Stimulated activated CD4-positive, alpha-beta T cell treated with anti-CD3 and anti-CD28 coated beads, Interleukin-2, amount 100 ng/mL, for 48 hours (primary cell): ENCODE measurements at places on chromosomes 3 and 15.

- peak; percentile 8 for DNase-seq
Observed at GRCh38 chr3:160707187-160707794, 30.3 kb downstream of the ARL14 start.

GRCh38 chr3:126216416-126216815 lies 36.0 kb upstream of the ALDH1L1 start:
- no peak for DNase-seq

GRCh38 chr3:49273825-49274532 lies 3.1 kb downstream of the C3orf62 start:
- no peak for DNase-seq

DNA sequence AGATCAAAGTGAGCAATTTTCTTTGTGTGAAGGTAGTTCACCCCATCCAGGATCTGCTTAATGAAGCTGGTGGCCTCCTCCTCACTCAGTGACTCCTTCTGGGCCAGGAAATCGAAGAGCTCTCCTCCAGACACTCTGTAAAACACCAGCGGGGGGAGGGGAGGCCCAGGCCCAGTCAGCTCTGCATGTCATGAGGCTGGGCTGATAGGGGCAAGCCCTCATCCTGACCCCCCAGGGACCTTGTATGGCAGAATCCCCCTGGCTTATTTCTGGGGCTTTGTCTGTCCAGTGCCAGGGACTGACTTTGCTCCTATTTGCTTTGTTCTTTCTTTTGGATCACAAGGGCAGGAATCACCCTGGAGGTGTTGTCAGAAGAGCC lies 74.9 kb downstream of the DAPK2 start:
- DNase-seq: peak; percentile 51

DNA sequence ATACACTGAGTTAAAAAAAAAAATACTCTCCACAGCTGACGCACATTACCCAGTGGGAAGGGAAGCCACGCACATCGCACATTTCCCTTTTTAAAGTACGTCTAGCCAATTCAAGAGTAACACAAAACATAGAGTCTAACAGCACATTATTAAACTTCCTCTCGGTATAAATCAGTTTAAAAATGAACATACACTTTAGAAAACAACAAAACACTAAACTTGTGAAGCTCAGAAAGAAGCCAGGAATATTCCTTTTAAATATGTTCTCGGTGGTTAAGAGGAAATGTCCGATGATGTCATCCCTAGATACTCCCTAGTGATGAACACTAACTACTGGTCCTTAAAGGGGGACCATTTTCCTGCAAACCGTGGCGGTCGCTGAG lies 721 bp downstream of the MYEF2 start:
- DNase-seq: no peak

DNA sequence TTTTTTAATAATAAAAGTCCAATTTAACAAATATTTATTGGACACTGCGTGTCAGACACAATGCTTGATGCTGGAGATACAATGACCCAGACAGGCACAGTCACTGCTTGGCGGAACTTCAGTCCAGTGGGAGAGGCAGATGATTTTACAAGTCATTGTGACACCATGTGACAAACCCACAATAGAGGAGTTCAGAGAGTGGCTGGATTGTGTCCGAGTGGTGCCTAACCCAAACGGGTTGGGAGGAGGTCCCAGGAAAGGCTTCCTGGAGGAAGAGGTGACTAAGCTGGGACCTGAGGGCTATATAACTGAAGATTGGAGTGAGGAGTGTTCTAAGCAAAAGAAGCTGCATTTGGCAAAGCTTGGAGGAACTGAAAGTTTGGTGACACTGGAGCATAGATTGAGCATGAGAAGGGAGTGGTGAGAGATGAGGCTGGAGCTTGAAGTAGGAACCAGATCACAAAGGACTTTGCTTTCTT lies 41.4 kb downstream of the CRTC3 start:
- no peak for DNase-seq

DNA sequence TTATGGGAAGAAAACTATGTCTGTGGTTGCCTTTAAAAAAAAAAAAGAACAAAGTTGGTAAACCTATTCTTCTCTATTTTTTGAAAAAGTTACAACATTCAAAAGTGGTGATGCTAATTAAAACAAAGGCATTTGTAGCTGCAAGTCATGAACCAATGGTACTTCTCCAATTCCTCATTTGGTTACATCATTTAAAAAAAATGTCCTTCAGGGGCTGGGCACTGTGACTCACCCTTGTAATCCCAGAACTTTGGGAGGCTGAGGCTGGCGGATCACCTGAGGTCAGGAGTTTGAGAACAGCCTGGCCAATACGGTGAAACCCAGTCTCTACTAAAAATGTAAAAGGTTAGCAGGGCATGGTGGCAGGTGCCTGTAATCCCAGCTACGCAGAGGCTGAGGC lies 574.6 kb downstream of the VGLL3 start:
- no peak for DNase-seq

DNA sequence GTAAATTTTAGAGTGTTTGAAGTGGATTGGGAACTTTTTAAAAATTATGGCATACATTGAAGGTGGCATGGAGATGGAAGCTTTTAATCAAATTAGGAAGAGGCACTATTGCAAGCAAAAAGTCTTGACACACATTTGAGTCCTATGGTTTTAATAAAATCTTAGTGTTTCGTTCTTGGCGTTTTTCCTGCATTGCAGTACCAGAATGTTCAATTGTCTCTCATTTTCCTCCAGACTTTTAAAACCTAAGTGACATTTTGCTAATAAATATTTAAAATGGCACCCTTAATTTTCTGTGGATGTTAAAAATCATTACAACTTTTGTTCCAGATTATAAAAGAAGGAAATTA lies 2.2 kb downstream of the TGFBR2 start:
- no peak for DNase-seq

- no peak for DNase-seq
Observed at GRCh38 chr15:68373028-68373427, 58.9 kb downstream of the ITGA11 start.

- DNase-seq: no peak
Observed at GRCh38 chr3:117734496-117734895, 1024.9 kb downstream of the TUSC7 start.

- DNase-seq: no peak
Observed at GRCh38 chr3:194854659-194855390, 169.1 kb downstream of the FAM43A start.

- no peak for DNase-seq
Observed at GRCh38 chr3:29898171-29898965, 617.5 kb downstream of the RBMS3 start.

- DNase-seq: no peak
Observed at GRCh38 chr3:346186-346585, 149.6 kb downstream of the CHL1 start.

GRCh38 chr15:100468285-100468684 lies 60.5 kb downstream of the CERS3 start:
- no peak for DNase-seq

GRCh38 chr15:91535856-91536500 lies 317.5 kb upstream of the SLCO3A1 start:
- DNase-seq: no peak

- no peak for DNase-seq
Observed at GRCh38 chr3:143147707-143148106, 28.1 kb downstream of the CHST2 start.

DNA sequence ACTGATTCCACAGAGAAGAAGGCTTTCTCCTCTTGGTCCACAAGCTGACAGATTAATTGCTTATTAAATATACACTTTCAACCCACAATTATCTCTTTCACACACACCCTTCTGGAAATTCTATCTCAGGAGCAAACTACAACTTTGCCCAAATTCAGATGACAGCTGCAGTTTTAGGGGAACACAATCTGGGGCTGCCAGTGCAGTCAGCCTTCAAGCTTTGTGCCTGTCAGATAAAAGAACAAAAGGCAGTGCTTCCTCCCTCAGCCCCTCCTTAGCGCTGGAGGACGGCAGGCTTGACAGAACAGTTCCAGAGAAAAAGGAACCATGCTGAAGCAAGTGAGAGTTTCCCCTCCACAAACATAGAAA lies 99.6 kb downstream of the TMCC1 start:
- DNase-seq: no peak

- no peak for DNase-seq
Observed at GRCh38 chr3:187813198-187813597, 67.9 kb upstream of the BCL6 start.

DNA sequence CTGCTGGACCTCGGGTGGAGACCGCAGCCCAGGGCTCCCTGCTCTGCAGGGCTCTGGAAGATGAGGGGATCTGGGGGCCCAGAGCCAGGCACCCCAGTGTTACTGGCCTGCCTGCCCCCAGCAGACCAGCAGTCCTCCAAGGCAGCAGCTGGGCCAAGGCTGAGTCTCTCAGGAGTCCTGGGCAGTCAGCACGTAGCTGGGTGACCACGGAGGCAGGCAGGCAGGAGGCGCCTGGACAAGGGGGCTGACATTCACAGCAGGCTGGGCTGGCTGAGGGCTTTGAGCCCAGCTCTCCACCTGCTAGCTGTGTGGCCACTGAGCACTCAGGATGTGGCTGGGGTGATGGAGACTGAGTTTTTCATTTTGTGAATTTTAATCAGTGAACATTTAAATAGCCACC lies 67.9 kb downstream of the IQSEC1 start:
- no peak for DNase-seq

GRCh38 chr3:129239991-129240390 lies 9.4 kb upstream of the COPG1 start:
- no peak for DNase-seq

DNA sequence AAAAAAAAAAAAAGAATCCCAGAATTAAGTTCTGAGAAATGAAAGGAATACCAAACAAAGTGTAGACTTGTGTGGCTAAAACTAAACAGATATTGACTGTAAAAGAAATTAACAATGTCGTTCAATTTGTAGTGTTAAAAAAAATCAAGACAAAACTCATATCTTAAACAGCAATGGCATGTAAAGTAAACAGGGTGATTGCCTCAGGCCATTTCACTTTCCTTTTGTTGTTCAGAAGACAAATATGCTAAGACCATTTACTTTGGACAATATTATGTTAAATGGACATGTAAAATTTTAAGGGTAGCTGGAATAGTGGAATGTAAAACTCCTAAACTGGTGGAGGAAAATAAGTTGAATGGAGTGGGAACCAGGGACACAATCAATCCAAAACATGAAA lies 139.1 kb downstream of the RTP4 start:
- DNase-seq: no peak

GRCh38 chr3:23162934-23163333 lies 40.2 kb upstream of the UBE2E2 start:
- DNase-seq: no peak

- no peak for DNase-seq
Observed at GRCh38 chr3:188939814-188940572, 231.8 kb upstream of the TPRG1 start.

- no peak for DNase-seq
Observed at GRCh38 chr15:100438570-100438969, 90.2 kb downstream of the CERS3 start.

DNA sequence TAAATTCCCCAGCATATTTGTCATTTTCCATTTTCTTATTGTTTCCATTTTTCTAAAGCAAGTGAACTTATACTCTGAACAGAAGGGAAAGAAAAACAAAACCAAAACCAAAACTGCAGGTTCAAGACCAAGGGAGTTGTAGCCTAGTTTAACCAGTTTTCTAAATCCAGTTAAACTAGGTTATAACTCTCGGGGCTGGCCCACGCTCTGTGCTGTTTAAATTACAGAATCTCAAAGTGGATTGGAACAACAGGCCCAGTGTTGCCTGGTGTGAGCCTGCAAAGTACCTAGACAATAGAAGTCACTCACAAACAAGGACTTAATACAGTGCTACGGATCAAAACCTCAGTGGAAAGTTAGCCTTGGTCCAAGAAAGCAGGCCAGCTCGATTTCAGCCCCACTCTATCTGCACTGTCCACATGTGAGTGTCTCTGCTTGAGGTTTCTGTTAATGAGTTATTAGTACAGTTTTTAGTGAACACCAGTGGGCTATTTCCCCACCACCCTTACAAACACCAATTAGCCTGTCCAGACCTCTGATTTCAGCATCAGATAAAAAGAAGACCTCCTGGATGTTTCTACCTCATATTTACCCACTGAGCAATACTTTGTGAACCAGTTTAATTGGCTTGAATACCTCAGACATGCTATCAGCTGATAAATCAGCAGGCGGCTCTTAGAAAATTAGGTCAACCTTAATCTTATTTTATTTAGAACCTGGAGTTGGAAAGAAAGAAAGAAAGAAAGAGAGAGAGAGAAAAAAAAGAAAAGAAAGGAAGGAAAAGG lies 93.8 kb upstream of the PDZRN3 start:
- no peak for DNase-seq

- DNase-seq: no peak
Observed at GRCh38 chr3:183551930-183552329, 3.6 kb downstream of the KLHL6 start.

DNA sequence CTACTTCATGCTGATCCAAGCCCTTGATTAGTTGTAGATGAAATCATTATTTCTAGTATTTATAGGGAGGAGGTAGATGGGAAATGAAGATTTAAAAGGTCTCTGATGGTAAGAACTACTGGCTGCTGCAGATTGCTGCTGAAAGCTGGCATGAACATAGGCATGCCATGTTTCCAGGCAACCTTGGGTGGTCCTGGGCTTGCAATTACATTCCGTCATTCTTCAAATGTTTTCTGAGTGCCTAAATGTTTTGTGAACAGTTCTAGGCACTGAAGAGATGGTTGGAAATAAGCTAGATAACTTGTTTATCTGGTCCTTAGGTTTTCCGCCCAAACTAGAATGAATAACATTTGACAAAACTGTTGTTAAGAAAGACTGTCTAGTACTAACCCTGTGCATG lies 95.8 kb downstream of the KCNAB1 start:
- no peak for DNase-seq

GRCh38 chr15:71494563-71495397 lies 315.6 kb upstream of the NR2E3 start:
- no peak for DNase-seq

DNA sequence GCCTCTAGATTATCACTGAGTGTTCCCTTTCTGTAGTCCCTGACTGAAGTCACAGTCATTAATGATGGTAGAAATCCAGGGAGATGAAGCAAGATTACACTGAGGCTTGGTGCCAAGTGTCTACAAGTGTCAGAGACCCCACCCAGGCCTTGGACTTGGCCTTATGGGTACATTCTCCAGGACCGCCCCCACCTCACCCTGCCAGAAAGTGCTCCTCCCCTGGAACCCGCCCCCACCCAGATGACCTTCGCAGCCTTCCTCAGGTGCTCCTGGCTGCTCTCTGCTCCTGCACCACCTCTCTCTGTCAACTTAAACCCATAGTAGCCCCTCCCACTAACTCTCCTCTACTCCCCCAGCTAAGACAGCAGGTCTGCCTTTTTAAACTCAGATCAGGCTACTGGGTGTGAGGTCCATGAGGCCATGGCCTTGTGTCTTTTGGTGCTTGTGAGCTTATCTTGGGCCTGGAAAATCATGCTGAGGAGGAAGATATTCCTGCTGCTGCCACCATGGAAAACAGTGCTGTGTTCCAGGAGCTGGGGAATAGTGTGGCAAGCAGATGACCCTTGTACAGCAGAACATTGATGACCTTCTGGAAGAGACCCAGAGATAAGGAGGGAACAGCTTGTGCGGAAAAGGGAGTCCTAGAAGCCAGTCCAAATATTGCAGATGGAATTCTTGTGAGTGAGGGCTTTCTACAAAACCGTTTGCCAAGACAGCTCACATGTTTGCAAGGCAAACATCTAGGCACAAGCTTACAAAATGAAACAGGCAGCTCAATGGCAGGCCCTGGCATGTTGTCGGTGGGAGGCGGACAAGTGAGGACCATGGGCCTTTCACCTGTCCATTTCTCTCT lies 40.3 kb upstream of the NDUFB4 start:
- no peak for DNase-seq
